ENCODE measurements at places on chromosomes 7 and 10.

DNA sequence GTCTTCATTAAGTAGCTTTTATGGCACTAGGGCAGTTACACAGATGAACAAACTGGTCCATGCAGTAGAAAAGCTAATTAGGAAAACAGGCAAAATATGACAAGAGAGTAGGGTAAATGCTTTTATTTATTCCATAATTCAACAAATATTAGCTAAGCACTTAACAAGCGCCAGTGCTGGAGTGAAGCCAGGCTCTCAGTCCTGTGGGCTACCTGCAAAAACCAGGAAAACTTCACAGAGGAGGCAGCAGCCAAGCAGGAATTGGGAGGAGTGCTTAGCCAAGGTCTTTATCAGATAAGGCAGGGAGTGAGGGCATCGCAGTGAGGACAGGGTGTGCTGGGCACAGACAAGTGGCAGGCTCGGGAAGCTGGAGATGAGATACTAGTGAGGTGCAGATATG is 4.9 kb upstream of the KAT6B start:
- DNase-seq: no peak

- peak; percentile 28 for DNase-seq
These were observed 3.4 kb upstream of the ARHGAP22 start for GRCh38 chr10:48608279-48608681.

GRCh38 chr7:36961693-36962092 is 237.4 kb upstream of the AOAH start:
- DNase-seq: no peak

GRCh38 chr7:48742079-48742798 is 182.1 kb upstream of the CDC14C start:
- DNase-seq: no peak

- no peak for DNase-seq
These were observed 30.1 kb downstream of the CAV1 start for GRCh38 chr7:116554911-116555310.
